Activated CD8-positive, alpha-beta memory T cell treated with anti-CD3 and anti-CD28 coated beads for 1 hour (primary cell): ENCODE measurements at places on chromosomes 4 and X.

DNA sequence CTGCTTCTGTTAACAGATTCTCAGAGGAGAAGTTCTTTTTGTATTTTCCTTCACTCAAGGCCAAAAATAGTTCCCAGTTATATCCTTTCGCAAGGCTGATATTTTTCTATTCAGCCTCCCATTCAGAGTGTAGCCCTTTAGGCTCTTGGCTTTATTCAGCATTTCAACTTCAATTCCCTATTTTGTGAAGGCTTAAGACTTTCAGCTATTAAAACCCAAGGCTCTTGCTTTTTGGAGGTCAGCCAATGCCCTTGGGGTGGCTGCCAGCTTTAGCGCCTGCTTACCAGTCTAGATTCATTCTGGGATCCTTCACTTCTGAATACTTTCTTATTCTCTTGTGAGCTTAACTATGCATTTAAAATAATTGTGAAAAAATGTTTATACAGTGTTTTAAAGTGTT is 57.3 kb upstream of the ADGRA3 start:
- DNase-seq: no peak

DNA sequence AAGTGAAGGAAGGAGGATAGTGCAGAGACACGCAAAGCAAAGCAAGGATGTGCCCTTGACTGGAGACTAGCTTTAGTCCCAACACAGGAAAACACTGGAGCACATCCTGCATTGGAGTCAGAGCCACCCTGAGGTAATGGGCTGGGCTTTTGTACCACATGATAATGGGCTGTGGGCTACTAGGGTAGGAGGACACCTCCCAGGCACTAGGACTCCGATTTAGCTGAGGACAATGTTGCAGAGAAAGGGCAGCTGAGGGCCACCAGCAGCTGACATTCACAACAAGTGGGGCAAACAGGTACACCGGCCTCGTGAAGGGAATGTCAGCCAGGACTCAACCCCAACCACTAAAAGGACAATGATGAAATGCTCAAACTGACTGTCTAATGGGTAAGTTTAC is 10.2 kb downstream of the SDAD1 start:
- DNase-seq: no peak

- no peak for DNase-seq
Observed at GRCh38 chr4:182492423-182492822, 249.2 kb downstream of the TENM3 start.

DNA sequence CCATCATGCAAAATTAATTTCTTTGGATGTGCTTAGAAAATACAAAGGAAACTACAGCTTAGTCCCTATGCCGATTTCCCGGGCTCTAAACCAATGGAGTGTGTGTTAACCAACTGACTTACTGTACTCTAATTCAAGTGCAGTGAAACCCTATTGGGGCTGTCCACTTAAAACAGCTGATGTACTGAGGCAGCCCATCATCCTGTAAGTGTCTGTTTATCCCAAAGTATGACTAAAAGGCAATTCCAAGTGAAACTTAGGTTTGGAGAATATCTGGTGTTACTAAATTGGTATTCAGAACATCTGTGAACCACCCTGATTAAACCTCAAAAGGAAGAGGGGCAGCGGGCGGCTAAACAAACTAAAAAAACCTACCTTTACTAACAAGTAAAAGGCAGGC is 79.7 kb downstream of the GATB start:
- no peak for DNase-seq

GRCh38 chrX:155865193-155865592 is 16.0 kb upstream of the VAMP7 start:
- no peak for DNase-seq
